Left cardiac atrium (tissue), 4 donors: ENCODE measurements at places on chromosomes 1 and 21.

- no peak for DNase-seq
Observed at GRCh38 chr1:165851034-165851658, 23.7 kb downstream of the UCK2 start.

DNA sequence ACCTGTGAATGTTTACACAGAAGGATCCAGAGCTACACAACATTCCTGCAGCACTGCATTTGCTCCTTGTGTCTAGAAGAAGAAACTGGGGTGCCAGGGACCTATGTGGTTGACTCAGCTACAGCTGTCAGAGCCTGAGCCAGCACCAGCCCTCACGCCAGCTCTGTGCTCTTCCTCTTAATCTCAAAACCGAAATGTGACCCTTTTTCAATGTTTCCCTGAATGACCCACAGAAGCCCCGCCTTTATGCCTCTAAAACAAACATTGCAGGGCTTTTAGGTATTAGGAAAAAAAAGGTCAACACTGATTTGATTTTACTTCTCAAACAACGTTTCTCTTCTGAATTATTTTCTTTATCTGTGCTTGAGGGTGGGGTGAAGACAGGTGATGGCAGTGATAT is 260.5 kb downstream of the DYRK1A start:
- DNase-seq, result no peak

GRCh38 chr1:168137515-168137821 is 738 bp upstream of the GPR161 start:
- no peak for DNase-seq

DNA sequence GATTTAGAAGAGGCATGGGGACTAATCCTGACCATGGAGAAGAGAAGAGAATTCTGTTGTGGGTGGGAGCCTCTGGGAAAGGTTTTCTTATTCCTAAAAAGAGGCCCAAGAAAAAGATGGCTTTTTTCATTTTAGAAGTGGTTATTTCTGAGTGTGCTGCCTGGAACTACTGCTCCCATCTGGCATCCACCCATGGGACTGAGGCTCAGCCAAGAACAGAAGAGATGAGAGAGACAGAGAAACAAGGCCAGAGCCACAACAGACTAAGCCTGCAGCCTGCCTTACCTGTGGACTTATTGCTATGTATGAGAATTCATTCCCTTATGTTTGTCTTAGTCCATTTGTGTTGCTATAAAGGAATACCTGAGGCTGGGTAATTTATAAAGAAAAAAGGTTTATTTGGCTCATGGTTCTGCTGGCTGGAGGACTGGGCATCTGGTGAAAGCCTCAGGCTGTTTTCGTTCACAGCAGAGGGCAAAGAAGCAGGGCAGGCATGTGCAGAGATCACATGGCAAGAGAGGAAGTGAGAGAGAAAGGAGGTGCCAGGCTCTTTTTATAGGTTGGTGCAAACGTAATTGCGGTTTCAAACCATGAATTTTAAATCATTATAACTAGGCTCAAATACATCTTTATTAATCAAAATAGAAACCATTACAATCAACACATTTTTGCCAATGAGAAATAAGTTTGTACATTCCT is 57.5 kb upstream of the PRDM2 start:
- DNase-seq, result no peak

DNA sequence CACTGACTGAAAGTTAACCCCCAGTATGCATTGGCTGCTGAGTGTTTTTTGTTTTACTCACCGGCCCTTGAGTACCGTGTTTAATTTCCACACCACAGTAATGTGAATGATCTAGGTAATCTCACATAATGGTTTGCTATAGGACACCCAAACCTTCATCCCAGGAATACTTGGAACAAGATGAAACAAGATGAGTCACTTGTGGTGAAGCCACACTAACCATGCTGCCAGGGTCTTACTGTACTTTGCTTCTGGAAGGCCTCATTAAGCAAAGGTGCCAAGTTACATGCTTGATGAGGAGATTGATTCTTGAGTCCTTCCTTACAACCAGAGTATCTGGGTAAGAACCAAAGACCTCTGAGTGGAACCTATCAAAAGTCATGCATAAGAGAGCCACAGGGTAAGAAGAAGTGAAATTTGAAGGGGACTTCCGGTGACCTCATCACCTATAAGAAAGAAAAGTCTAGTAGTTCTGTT is 163.3 kb downstream of the NRIP1 start:
- DNase-seq, result no peak

- DNase-seq, result peak; percentile 34
Observed at GRCh38 chr1:21152423-21153100, 24.1 kb downstream of the EIF4G3 start.

DNA sequence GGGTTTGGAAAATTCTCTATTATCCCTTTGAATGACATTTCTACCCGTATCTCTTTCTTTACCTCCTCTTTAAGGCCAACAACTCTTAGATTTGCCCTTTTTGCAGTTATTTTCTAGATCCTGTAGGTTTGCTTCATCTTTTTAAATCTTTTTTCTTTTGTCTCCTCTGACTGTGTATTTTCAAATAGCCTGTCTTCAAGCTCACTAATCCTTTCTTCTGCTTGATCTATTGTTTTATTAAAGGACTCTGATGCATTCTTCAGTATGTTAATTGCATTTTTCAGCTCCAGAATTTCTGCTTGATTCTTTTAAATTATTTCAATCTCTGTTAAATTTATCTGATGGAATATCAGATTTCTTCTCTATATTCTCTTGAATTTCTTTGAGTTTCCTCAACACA is 324.3 kb downstream of the PLA2G4A start:
- no peak for DNase-seq

GRCh38 chr1:157785248-157785647 is 8.3 kb upstream of the FCRL2 start:
- DNase-seq, result no peak

DNA sequence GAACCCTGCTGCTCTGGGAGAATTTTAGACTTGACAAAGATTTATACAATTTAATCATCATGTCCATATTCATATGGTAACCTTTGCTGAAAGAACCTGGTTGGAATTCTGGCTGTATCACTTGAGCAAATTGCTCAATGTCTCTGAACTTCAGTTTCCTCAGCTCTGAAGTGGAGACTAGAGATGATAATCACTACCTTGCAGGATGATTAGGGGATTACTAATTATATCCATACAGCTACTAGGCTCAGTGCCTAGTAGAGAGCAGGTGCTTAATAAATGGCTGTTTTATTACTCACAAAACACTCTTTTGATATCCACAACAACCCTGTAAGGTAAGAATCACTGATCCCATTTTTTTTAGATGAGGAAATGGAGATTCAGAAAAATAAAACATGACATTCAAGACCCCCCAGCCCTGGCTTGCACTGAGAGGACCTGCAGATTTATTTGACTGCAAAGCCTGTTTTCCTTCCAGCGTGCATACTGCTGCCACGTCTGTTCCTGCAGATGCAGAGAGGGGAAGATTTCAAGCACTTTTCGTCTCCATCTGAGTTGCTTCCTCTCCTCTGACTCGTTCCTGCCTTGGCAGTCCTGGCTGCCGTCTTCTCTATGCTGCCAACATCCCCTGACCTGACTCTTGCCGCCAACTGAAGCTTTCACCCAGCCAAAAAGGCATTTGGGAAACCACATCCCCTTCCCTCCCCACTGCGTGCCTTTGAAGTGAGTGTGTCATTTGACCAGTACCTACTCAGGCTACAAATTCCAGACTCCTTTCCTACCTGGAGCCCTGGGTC is 203.0 kb downstream of the PLPP3 start:
- peak; percentile 50 for DNase-seq

DNA sequence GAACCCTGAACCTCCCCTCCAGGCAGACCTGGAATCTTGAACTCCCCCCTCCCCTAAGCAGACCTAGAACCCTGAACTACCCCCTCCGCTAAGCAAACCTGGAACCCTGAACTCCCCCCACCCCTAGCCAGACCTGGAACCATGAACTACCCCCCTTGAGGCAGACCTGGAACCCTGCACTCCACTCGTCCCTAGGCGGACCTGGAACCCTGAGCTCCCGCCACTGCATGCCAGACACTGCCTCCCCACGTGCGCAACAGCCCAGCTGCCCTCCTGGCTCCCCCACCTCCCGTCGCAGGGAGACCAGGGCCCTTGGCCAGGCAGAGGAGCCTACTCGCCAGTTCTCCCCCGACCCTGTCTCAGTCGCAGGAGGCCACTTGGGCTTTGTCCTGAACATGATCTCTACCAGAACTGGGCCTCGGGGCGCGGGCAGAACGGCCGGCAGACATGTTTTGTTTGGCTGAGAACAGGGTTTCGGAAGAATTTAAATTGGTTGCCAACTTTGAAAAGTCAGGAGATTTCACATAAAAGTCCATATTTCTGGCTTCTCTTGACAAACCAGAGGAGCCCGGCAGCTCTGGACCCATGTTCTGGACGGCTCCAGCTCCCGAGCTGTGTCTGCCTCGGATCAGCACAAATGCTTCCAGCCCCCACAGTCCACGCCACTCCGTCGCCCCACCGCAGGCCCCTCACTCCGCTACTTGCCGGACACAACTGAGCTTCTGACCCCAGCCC is 9.2 kb upstream of the PLEKHG5 start:
- no peak for DNase-seq

- DNase-seq, result no peak
Observed at GRCh38 chr1:229164348-229164747, 106.6 kb upstream of the RAB4A start.

DNA sequence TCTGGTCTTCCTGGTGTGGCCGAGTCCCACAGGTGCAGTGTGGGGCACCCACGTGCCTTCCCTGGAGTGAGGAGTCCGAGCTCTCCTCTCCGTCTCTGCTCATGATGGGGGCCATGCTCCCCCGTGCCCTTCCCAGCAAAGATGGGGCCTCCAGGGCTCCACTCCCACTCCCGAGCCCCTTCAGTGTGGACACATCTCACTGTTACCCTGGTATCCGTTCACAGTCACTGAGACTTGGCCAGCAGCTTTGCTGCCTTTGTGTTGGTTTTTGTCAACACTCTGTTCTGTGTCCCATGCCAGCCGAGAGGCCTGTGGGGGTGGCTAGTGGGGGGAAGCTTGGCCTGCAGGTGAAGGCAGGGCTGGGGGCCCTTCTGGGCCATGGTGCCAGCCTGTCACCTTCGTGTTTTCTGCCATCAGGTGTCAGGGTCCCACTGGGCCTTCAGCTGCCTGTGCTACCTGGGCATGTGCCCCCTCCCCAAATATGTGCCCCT is 46.9 kb upstream of the POFUT2 start:
- DNase-seq, result peak; percentile 7

DNA sequence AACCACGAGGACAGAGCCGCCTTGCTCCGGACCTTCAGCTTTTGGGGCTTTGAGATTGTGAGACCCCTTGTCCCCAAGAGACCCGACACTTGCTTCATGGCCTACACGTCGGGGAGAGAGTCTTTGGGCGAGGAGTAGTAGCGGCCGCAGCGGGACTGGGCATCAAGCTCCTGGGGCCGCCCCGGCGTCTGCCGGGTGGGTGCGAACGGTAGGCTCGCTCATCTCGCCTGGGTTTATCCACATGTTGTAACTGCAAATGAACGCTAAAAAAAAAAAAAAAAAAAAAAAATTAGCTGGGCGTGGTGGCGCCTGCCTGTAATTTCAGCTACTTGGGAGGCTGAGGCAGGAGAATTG is 27.9 kb upstream of the RLF start:
- no peak for DNase-seq

DNA sequence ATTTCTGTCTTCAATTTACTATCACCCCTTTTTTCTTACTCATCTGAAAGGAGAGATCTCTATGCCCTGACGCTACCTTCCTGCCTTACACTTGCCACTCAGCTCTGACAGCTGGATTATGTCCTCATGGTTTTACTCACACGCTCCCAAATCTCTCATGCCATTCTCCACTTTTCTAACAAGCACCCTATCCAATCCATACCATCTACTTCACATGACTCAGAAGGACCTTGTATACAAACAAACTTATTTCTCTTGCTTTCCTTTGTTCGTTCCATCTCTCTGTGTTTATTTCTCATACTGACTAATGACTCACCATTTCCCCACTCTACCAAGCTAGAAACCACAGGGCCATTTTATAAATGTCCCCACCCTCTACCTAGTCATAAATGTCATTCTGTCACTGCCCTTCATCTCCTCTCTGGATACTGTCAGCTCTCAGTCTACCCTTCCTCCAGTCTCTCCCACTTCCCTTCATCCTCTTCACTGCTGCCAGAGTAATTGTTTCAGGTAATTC is 87.3 kb downstream of the USP24 start:
- DNase-seq, result no peak

DNA sequence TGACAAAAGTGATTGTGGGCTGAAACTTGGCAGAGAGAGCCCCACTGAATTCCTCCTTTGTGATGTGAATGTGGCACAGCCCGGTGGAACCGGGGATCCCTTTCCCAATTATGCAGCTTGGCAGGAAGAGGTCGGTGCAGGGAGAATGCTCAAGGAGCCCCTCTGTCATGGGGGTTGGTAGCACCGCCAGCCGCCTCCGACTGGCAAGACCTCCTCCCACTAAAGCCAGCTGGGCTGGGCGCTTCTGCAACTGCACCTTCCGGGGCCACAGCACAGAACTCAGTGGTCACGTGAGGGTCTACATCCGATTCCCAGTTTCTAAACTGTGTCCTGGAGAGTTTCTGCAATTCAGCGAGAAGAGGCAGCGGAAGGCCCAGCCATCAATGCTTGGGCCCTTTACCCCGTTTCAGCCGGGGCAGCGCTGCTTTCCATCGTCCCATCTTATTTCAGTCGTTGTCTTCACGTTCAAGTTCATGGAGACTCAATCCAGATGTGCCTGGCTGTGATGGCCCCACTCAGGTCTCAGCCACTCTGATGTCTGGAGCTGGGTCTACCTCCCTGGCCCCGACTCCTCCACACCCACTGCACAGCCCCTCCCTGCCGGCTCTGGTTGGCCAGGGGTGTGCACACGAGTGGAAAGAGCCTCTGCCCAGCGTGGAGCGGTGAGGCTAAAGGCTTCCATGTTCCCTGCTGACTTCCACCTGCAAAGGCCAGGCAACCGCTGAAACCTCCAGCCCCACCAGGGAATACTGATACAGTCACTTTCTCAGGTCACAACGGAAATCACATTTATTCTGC is 39.8 kb upstream of the FHAD1 start:
- no peak for DNase-seq

- DNase-seq, result no peak
Observed at GRCh38 chr1:53288790-53289429, 39.0 kb downstream of the LRP8 start.

- DNase-seq, result no peak
Observed at GRCh38 chr21:14686466-14687267, 140.6 kb upstream of the SAMSN1 start.

- no peak for DNase-seq
Observed at GRCh38 chr1:11925938-11926292, 312 bp downstream of the KIAA2013 start.

- no peak for DNase-seq
Observed at GRCh38 chr21:25571726-25572121, 35.6 kb downstream of the MRPL39 start.

DNA sequence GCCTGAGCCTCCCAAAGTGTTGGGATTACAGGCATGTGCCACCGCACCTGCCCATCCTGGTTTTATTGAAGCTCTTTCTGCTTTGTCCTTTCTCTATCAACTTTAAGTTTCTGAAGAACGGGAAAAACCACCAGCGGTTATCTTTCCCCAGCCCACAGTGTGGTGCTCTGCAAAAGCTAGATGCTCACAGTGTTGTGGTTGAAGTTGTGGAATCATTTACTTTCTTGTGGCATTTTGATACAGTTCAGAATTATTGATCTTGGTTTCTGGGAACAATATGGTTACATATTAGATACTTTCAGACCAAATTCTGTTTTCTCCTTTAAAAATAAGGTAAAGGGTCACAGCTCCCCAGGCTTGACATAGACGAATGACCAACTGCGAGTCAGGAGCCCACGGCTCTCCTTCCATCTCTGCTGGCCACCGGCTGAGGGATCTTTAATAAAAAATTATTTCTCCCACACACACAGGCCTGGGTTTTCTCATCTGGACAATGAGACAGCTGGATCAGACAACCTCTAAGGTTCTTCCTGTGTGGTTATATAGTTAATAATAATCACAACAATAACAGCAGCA is 385.3 kb downstream of the SETD4 start:
- DNase-seq, result no peak
